Activated CD4-positive, CD25-positive, alpha-beta regulatory T cell treated with anti-CD3 and anti-CD28 coated beads, Interleukin-2, amount 50 U/mL, for 72 hours (primary cell): ENCODE measurements at places on chromosomes 1 and 21.

- DNase-seq, result no peak
These were observed 6.4 kb upstream of the MYBPHL start for GRCh38 chr1:109312978-109313775.

DNA sequence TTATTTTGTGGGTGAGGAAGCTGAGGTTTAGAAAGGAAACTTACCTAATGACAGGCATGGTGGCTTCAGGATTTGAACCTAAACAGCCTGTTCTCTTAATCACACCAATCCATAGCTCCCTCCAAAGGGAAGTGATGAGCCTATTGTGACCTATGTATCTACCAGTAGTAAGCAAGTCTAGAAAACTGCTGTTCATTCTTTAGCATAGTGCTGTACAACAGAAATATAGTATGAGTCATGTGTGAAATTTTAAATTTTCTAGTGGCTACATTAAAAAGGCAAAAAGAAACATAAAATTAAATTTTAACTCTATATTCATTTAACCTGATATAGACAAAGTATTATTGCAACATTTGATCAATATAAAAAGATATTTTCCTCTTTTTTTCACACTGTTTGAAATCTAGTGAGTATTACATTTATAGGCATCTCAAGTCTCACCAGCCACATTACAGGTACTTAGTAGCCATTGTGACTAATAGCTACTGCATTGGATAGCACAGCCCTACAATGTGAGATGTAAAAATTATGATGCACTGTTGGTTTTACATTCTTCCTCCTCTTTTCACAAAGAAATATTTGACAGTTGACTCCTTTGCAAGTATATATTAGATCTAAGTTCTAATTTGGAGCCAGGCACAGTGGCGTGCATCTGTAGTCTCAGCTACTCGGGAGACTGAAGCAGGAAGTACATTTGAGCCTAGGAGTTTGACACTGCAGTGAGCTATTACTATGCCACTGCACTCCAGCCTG, 16.6 kb downstream of the IPO9 start:
- no peak for DNase-seq

DNA sequence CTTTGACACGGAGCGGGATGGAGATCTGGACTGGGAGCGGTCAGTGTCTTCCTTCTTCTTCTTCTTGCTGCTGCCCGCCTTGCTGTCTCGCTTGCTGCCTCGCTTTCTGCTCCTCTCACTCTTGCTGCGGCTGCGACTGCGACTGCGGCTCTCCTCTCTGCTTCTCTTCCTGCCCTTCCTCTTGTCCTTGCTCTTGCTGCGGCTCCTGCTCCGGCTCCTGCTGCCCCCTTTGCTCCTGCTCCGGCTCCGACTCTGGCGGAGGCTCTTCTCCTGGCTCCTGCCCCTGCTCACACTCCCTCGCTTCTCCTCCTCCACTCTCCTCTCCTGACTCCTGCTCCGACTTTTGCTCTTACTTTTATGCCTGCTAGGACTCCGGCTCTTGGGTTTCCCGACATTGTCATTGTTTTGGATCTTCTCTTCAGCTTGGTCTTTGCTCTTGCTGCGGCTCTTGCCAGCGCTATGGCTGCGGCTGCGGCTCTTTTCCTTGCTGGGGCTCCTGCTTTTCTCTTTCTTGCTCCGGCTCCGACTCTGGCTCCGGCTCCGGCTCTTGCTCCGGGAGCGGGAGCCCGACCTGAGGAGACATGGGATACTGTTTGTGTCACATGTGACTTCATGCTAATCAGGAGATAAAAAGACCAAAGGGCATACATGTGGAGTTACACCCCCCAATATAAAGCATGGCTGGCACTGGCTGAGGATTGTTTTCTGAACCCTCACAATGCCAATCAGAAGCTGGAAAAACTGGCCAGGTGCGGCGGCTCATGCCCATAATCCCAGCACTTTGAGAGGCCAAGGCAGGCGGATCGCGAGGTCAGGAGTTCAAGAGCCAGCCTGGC, 25.2 kb upstream of the TMEM200B start:
- DNase-seq, result no peak

DNA sequence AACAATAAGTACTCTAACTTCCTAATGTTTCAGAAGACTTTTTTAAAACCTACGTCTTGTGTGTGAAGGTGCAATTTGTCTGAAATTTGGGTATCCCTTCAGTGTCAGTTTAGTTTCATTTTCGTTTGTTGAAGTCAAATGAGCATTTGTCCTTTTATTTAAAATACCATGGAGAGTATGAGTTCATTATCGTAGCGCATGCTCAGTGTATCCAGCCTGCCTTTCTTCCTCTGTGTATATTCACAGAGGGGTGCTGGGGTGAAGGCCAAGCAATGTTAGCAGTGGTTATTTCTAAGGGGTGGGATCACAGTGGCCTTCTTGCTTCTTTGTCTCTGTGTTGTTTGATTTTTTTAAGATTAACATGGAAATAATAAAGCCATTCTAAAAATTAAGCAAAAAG, 43.2 kb downstream of the CNN3 start:
- no peak for DNase-seq

GRCh38 chr1:152679459-152679858, 4.4 kb downstream of the LCE2C start:
- no peak for DNase-seq

DNA sequence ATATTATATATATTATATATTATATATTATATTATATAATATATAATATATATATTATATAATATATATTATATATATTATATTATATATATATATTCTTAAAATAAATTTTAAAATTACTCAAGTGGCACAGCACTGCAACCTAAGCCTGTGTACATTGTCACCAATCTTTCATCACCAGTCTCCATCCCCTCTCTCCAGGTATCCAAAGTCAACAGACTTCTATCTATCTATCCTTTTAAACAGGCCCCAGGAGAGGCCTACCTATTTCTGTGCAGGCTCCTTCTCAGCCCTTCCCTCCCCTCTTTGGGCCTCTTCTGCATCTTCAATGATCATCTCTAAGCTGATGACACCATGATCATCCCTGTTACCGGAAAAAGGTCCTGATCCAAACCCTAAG, 111.7 kb downstream of the RHOU start:
- DNase-seq, result no peak

GRCh38 chr1:213737398-213738035, 250.3 kb upstream of the PROX1 start:
- no peak for DNase-seq

GRCh38 chr1:43529206-43529731, 1.4 kb upstream of the PTPRF start:
- DNase-seq, result peak; percentile 84

- no peak for DNase-seq
These were observed 1.2 kb downstream of the ZDHHC18 start for GRCh38 chr1:26827663-26828062.

- DNase-seq, result no peak
These were observed 13.2 kb upstream of the PRMT2 start for GRCh38 chr21:46622226-46622625.

- DNase-seq, result no peak
These were observed 240.9 kb downstream of the KCTD3 start for GRCh38 chr1:215807911-215808436.

- no peak for DNase-seq
These were observed 69.5 kb downstream of the LHX8 start for GRCh38 chr1:75203415-75204277.

DNA sequence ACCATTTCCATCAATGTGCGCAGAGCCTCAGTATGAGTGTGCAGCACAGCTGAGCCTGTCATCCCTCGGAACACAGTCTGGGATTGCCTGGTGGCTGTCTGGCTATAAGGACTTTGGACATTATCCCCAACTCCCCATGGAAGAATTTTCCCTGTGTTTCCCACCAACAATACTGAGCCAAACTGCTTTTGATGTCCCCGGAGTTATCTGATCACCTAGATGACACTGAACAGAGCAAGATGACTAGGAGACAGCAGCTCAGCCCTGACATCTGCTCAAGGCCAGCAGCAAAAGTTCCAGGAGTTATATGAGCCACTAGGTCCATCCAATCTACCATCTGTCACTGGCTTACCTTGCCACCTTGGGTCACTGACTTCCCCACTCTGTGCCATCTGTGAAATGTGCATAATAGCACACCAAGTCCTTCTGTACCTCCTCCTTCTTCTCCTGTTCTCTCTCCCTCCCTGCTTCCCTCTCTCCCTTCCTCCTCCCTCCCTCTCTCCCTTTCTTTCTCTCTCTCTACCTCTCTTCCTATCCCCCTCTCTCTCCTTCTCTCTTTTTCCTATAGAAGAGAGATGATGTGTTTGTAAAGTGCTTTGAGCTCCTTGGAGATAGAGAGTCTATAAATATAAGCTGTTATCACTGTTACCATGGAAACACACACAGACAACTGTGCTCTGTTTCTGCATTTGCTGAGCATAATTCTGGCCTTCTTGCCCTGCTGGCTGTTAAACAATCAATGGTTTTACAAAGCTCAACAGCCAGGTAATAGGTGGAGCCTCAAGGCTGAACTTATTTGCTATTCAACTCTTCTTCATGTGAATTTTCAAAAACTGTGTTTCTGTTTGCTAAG, 19.7 kb upstream of the ATP1B1 start:
- no peak for DNase-seq

- no peak for DNase-seq
These were observed 80.6 kb downstream of the GON4L start for GRCh38 chr1:155776414-155776813.

DNA sequence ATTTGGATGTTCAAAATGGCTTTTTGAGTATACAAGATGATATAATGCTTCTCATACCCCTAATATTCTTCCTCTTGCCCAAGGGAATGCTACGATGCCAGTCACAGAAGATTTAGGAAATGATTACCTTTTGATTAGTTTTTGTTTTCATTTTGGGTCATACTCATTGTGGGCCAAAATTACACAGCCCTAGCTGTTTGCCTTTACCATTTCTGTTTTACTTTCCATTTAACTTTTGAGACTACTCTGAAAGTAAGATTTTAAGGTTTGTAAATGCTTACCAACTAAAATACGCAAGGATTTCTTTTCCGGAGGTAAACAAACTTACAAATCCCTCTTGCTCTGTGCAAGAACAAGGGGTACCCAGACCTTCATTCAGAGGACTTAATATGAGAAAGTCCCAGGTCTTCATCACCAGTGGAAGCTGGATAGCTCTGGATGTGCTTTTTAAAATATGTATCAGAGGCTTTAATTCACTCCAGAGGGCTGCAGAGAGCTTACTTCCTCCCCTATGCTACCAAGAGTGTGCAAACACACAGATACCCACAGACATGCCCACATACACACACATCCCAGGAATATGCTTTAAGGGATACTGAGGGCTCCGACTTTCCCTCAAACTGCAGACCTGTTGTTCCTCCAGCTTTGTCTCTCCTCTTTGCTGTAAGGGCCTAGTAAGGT, 631.4 kb downstream of the SMYD3 start:
- DNase-seq, result no peak

DNA sequence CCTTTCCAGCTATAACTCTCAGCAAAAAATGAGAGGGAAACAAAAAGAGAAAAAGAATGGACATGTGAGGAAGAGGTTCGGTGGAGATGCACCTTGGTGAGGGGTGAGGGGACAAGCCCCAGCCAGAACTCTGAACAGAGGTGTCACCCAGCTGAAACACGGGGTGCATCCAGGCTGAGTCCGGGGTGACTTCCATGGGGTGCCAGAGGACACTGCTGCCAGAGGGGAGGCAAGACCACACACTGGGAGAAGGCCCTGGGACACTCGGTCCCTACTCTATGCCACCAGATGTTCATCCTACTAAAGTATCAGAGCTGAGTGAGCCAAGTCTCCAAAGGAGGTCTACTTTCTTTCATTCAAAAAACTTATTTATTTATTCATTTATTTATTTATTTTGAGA, 36.1 kb upstream of the PPP1R15B start:
- no peak for DNase-seq

DNA sequence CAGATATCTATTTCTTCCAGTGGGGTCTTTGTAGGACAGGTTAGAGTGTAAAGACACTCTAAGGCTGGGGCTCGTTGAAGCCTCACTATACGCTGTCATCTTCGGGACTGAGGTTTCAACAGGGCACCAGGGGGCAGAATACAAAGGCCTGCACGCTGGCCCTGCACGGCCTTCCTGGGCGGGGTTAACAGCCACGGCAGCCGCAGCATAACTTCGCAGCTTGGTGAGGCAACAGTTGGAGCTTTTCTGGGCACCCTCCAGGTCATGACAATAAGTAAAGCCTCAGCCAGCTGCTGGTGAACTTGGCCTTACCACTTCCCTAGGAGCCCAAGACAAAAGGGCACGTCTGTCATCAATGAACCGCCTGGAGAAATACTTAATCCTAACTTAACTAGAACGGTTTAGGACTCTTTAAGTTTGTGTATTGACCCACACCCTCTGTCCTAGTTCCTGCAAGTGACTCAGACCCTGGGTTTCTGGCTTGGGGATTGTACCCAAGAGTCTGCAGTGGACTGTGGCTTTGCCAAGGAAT, 2.3 kb upstream of the RUNX1 start:
- DNase-seq, result peak; percentile 80

GRCh38 chr1:204828352-204828850, 42.3 kb upstream of the NFASC start:
- DNase-seq, result peak; percentile 36

GRCh38 chr1:192147221-192147620, 11.0 kb upstream of the RGS18 start:
- DNase-seq, result no peak

- DNase-seq, result no peak
These were observed 67.2 kb upstream of the CNN3 start for GRCh38 chr1:94993931-94994645.

DNA sequence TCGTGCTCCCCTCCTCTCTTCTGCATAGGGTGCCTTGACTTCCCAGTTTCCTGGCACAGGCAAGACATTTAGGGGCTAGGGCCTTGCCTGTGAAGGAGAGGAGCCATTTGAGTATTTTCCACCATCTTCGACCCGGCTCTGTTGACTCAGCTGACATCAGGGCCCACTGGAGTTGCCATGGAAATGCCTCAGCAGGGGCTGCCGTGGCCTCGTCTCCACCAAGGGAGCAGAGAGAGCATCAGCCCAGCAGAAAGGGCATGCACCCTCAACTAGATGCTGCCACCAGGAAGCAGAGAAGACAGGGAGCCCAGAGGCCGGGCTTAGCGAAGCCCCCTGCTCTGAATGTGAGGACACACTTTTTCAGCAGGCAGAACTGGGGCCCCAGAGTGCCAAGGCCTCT, 101.9 kb upstream of the ACTL8 start:
- no peak for DNase-seq

DNA sequence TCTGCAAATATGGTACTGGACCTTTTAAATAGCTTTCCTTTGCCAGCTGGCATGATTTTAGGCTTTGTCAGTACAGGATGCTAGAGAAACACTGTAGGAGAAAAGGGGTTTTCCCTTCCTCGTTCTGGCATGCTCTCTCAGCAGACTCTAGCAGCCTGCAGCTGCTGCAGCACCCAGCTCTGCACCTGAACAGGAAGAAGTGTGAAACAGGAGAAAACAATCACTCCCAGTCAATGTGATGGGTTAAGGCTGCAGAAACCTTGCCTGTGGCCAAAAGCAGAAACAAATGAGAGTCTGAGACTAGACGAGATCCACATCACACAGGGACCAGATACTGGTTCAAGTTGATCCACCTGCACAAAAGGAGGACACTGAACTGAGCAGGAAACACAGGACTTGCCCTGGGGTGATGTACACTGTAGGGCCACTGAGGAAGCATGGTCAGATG, 21.2 kb downstream of the OVGP1 start:
- no peak for DNase-seq

- DNase-seq, result no peak
These were observed 141.4 kb downstream of the SYT2 start for GRCh38 chr1:202568826-202569225.
